Hypothalamus (tissue), 51 donors: ENCODE measurements at places on chromosomes 7 and 10.

DNA sequence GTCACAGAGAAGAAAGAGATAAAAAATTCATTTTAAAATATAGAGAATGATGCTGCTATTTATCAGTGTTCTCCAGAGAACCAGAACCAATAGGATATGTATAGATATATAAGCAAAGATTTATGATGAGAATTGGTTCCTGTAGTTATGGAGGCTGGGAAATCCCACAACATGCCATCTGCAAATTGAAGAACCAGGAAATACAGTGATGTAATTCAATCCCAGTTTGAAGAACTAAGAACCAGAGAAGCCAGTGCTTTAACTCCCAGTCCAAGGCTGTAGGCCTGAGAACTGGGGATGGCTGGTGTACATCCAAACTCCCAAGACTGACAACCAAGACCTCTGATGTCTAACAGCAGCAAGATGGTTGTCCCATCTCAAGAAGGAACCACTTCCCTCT is 192.9 kb upstream of the PLXDC2 start:
- no peak for DNase-seq

DNA sequence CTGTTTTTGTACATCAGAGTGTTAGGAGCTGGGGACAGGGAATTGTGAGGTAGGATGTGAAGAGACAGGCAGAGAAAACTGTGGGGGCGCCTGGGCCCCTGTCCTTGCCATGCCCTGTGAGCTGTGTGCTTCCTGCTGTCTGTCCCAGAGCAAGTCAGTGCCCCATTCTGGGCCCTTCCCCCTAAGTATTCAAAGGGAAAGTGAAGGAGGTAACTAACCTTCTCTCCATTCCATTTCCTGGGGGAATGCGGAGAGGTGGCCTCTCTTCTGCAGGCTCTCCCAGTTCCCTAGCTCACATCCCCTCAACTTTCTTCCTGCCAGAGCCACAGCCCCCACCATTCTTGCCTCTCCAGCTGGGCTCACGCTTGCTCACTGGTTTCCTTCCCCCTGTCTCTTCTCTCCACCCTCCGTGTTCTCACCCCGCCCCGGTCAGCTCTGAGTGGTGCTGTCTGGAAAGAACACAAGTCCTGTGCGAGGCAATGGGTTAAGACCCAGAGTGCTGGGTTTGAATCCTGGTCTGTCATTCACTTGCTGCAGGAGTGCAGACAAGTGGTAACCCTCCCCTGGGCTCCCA is 9.7 kb upstream of the VSIR start:
- no peak for DNase-seq

DNA sequence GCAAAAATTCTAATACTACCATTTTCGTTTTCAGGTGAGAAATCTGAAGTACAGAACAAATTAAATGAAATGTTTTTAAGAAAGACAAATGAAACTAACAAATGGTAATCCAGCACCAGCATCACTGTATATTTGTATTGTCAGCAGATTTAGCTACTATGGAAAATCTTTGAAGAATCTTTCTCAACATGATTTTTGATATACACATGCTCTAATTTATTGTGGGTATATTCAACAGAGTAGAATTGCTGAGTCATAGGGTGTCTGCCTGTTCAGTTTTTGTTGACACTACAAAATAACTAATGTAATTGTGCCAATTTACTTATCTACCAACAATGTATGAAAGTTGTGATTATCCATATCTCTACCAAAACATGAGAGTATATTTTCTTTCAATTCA is 437.6 kb downstream of the PCDH15 start:
- DNase-seq, result no peak

- DNase-seq, result no peak
Measured at GRCh38 chr10:96719200-96719599, 1.1 kb downstream of the PIK3AP1 start.

DNA sequence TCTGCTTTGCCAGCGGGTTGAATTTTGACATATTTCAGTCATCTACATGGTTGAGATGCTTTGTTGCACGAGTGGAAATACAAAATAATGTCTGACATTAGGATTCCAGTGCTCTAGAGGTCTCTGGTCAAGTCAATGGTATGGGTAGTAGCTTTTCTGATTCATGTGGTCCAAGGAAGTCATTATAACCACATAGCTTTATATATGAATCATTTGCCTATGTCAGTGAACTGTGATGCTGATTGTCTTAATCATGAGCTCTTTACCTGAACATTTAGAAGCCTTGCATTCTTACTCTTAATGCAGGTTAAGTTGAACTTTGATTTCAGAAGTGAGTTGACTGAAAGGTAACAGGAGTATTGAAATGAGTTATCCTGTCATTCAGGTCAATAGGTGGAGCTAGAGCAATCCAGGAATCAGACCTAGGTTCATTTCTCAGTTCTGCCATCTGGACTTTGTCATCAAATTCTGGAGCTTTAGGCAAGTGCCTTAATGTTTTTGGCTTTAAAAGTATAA is 3.3 kb downstream of the MAPK8 start:
- DNase-seq, result no peak

DNA sequence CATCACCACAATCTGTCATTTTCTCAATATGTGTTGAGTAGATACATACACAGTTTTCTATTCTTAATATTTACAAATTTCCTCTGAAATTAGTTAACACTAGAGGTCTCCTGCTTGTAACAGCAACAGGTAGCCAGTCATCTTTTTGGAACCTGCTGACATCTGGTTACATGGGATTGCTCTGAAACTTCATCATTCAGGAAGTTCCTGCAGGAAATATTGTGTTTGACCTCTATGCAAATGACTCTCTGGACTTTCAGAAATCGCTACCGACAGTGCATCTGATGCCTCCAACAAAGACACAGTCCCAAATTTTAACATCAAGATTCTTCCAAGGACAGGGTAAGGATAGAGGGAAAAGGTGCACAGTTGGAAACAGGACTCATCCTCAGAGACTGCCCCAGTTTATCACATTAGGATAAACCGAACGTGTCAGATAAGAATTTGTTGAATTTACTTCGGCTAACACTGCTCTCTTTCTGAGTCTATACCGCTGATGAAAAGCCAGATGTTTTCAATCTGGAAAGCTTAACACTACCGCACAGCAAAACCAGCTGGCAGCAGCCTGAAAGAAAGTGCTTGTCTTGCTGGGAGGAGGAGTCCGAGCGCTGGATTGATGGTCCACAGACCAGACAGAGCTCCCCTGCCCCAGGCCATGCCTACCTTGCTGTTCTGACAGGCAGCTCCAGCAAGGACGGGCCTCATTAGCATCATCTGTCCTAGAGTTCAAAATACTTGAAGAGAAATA is 633.4 kb downstream of the PARD3 start:
- DNase-seq, result no peak

GRCh38 chr7:86904949-86905834 is 154.3 kb downstream of the ELAPOR2 start:
- DNase-seq, result no peak

DNA sequence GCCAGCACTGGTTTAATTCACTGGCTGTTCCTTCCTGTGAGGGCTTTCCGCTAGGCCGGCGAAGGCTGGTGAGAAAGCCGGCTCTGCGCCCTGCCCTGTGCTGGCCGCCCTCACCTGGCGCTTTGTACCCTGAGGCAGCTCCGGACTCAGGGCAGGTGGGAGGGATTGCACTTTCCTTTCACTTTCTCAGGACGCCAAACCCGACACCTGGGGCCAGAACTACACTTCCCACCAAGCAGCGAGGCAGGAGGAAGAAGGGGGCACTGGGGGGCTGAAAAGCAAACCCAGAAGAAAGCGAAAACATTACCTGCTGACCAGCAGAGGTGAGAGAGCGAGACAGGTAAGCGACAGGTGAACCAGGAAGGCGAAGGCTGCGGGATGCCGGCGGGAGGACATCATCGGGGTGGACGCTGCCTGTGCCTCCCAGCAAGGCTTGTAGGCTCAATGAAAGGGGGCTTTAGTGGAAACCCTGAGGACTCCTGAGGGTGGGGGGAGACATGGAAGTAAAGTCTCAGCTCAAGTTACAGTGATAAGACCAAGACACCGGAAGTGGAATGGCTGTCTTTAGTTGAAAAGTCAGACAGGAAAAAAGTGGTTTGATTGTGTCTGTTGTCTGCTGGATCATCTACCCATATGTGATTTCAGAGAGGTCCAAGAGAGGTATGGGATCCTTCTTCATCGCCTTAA is at the start of gene RAB19:
Gene RAB19 (plus strand): TSS at position 181 of the 687 bp plus-strand sequence. CDS start 3,589 bp downstream, outside the sequence.
- no peak for DNase-seq

- DNase-seq, result no peak
Measured at GRCh38 chr10:78566284-78567111, 502.3 kb upstream of the ZMIZ1 start.

DNA sequence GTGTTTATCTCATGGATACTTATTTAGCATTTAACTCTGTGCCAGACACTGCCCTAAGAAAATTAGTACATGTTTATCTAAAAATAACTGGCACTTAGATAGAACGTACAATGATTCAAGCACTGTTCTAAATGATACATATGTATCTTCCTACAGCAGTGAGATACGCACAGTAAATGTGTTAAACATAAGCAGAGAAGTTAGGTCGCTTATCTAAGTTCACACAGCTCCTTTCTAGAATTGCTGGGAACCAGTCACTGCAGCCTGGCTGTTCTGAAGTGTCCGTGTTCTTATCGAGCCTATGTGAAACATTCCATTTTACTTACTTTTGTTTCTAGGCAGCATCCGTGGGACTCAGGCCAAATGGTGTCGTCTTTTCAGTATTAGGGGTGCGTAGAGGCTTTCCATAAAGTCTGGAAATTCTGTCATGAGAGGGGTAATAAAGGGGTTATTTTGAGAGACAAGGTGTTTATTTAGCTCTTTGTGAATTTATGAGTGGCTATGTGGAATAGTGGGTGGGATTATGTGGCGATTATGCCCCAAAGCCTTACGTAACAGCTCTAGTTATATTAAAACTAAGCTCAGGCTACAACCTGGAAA is 186.9 kb downstream of the SND1 start:
- no peak for DNase-seq

DNA sequence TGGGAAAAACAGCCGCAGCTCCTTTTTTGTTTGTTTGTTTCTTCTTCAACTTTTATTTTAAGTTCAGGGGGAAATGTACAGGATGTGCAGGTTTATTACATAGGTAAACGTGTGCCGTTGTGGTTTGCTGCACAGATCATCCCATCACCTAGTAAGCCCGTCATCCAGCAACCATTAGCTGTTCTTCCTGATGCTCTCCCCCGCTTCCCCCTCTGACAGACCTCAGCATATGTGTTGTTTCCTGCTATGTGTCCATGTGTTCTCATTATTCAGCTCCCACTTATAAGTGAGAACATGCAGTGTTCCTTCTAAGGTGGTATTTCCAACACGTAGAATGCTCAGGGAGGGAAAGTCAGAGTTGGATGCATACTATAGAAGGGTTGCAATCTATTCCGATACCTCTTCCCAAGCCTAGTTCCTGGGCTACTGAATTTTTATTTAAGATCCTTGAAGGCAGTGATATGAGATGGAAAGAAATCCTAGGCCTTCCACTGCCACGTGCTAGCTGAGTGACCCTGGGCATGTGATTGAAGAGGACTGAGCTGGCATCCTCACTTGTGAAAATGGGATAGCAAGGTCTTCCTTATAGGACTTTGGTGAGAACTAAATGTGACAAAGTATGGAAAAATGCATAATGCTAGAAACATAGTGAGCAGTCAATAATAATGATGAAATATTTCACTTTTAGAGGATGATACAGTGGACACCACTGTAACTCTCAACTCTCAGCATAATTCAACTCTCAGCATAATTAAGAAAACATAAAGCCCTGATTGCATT is 278.5 kb downstream of the REEP3 start:
- no peak for DNase-seq

GRCh38 chr7:15407910-15408309 is 153.9 kb downstream of the AGMO start:
- no peak for DNase-seq

GRCh38 chr7:74325210-74325565 is 36.0 kb downstream of the CLIP2 start:
- no peak for DNase-seq

- no peak for DNase-seq
Measured at GRCh38 chr7:133077394-133077793, 4.5 kb downstream of the CHCHD3 start.

DNA sequence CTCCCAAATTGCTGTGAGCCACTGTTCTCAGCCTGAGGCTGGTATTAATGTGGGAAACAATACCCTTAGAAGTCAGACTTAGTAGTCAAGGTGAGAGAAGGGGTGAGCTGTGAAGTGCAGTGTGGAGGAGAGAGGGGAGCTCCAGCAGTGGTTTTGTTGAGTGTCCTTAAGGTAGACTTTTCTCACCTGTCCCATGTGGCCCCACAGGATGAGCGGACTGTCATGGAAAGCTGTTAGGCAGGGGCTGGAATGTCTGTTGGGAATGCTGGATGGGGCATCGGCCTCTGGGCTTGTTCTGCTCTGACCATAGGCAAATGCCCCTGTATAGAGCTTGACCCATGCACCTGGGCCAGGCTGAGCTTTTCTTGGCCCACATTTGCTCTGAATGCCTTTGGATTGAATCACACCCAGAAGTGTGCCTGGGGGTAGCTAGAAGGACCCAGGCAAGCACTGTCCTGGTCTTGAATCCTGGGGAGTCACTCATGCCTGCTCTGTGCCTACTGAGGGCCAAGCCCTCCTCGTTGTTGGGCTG is 36.3 kb upstream of the SH2D4B start:
- no peak for DNase-seq

- DNase-seq, result no peak
Measured at GRCh38 chr10:98886686-98887085, 349.0 kb downstream of the HPSE2 start.

DNA sequence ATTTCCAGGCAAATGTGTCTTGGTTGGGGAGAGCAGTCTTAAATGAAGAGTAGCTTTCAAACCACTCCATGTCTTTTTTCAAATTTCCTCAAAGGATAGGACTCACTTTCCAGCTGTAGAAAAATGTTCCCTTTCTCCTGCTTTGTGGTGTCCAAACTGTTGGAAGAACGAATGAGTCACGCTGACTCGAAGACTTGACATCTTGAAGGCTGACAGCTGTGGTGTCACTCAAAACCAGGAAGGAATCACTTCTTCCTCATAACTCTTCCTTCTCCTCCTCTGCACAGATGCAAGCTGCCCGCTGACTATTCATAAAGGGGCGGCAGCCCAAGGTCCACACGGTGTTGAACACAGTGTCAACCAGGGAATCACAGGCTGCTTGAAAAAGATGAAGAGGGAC is 19.2 kb downstream of the PLA2G12B start:
- DNase-seq, result no peak

GRCh38 chr7:129008645-129009414 is 46.1 kb downstream of the TNPO3 start:
- DNase-seq, result no peak
